Umbilical cord (tissue), 2 donors: ENCODE measurements at places on chromosomes 3 and 15. TPM values are rescaled to one million over a fixed set of nuclear protein-coding genes. Genes with fewer than 3 reads are reported as not detected.

DNA sequence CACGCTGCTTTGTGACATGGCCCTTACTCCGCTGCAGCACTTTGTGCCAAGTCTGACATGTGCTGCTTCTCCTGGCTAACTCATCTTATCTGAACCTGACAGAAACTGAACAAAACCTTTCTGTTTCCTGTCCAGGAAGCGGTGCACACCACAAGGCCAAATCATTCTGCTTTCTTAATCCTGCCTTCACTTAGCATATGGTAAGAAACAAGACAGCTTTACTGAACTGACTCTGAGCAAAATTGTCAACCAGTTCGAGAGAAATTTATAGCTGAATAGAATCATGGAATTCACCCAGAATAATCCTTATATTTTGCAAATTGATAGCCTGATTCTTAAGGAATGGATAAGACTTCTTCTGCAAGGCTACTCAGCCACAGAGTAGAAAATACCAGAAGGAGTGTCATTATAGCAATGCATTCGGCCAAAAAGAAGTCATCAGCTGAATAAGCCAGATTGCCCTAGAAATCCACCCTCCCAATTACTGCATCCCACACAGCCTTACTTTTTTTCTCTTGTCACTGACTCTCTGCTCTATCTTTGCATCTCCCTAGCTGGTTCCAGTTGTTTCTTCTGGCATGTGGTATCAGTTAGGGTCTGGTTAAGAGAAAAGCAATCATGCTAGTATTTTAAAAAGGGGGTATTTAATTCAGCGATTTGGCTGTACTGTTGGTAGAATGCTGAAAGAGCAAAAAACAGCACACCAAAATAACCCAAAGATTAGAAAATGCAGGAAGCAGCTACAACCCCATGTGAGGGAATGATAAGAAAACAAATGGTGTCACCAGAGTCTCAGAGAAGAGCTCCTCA, 41.6 kb upstream of the STRIT1 start:
- DNase-seq = peak; percentile 92

Gene ZMYND10
- total RNA-seq = 5.3 TPM

- DNase-seq = no peak
These were observed 11.7 kb upstream of the NMB start for GRCh38 chr15:84669726-84670125.

- DNase-seq = no peak
These were observed 50.2 kb upstream of the MGA start for GRCh38 chr15:41610048-41610447.

- DNase-seq = no peak
These were observed 13.5 kb upstream of the FAM3D start for GRCh38 chr3:58679974-58680666.

GRCh38 chr15:33374226-33374914, 63.6 kb downstream of the RYR3 start:
- DNase-seq = no peak

DNA sequence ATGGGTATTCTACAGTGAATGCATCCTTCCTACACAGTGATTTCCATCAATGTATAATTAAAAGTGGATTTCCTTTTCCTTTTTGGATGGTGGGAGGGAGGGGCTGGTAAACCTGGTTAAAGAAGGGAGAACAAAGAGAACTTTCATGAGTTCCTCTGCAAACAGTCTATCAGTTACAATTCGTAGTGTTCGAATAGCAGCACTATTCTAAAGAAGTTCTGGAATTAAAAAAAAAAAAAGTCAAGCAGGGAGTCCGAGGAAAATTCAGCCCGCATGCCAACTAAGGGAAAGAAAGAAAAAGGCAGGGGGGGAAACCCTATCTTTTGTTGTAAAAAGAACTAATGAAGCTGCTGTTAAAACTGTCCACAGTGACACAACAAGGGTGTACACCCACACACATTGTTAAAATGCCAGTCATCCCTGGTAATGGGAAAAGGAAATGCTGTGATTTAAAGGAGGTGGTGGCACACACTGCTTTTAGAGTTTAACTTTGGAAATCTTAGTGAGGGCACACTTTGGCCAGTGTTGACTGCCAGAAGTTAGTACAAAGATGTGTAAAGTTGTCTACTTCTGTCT, 521.2 kb downstream of the ZIC1 start:
- DNase-seq = no peak

Gene MKRN2OS
- total RNA-seq = 4.1 TPM

- no peak for DNase-seq
These were observed 327.3 kb downstream of the GBE1 start for GRCh38 chr3:81434161-81434560.

Gene UROC1
- 0.48 TPM for total RNA-seq

DNA sequence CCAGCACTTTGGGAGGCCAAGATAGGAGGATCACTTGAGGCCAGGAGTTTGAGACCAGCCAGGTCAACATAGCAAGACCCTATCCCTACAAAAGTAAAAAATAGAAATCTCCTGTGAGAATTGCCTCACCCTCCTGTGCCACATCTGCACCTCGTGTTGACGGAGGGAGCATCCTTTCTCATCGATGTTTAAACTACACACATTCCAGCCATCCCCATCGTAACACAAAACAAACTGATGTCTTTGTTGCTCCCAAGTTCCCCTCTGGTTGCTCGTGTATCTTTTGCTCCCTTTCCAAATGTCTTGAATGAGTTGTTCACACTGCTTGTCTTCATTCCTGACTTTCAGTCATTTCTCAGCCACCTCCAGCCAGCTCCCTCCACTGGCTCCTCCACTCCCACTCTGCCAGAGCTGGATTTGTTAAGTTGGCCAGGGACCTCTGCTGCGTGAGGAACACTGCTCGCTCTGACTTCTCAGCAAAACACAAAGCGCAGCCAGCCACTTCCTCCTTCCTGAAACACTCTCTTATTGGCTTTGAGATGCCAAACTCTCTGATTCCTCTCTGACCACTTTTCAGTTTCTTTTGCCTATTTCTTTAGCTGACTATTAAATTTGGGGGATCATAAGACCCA, 53.6 kb upstream of the ATP13A3 start:
- no peak for DNase-seq

Gene PATL2
- total RNA-seq = 0.72 TPM

Gene ALCAM
- total RNA-seq = 115 TPM
